ENCODE measurements at places on chromosomes 4 and X. TPM values are rescaled to one million over a fixed set of nuclear protein-coding genes. Genes with fewer than 3 reads are reported as not detected.

Gene TMSB15B
- total RNA-seq, result 3.1 TPM

Gene GYPA
- total RNA-seq, result not detected

Gene BTC
- total RNA-seq, result 6.5 TPM

Gene PHOX2B
- not detected for total RNA-seq

Data from suprapubic skin (tissue), 4 donors.